ENCODE measurements at places on chromosomes 5 and 9.

GRCh38 chr9:108905494-108905893 is 28.4 kb downstream of the ELP1 start:
- no peak for DNase-seq

DNA sequence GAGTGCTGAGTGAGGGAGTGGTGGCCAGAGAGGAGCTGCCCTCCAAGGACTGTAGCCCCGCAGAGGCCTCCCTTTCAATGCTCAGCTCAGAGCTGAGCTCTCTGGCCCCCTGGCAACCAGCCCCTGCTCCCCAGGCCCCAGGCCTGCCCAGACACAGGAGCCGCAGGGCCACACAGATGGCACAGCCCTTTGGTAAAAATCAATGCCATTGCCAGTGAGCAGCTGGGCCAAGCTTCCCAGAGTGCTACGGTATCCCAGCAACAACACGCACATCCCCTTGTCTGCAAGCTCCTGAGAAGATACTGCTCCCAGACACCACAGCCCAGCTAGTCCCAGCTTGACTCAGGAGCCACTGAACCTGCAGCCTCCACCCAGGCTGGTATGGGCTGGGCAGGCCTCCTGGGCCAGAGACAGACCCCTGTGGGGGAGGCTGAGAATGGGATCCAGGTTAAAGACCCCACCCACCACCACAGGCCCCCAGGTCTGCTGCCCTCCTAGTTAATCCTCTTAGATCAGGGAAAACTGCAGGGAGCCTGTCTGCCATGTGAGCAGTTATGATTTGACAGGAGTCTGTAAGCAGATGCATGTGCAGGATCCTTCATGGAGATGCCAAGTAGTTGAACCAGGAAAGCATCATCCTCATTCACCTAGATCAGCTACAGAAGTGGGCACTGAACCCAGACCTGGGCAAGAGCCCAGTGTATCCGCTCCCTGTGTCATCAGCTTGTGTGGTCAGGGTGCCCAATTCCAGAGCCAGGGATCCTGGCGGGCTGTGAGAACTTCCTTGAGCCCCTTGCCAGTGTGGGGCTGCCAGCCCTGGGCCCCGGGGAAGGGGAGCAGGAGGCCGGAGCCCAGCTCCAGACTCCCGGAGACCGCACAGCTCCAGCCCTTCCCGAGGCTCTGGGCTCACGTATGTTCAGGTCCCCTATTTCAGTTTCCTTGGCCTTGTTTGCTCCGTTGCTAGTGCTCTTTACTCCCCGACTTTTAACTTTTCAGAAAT is 26.7 kb upstream of the ADAMTS2 start:
- DNase-seq = no peak

- no peak for DNase-seq
These were observed 184.1 kb downstream of the CCDC192 start for GRCh38 chr5:127887282-127887681.

- no peak for DNase-seq
These were observed 161.5 kb downstream of the FBN2 start for GRCh38 chr5:128376577-128376976.

GRCh38 chr9:137643921-137644320 is 25.1 kb downstream of the EHMT1 start:
- no peak for DNase-seq

DNA sequence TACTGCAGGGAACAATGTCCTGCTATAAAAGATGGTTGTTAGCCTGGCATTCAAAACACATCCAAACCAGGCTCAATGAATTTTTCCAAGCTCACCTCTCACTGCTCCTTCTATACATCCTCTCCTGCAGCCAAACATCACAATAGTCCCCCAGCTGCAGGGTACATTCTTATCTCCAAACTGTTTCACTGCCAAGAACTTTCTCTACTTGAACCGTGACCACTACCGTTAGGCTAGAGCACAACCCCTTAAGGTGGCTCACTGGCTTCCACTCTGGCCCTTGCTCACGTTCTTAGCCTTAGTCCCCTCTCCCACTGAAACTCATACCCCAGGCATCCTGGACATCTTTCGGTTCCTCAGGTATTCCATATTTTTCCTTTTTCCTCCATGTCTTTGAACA is 29.0 kb upstream of the ANXA6 start:
- DNase-seq = no peak

DNA sequence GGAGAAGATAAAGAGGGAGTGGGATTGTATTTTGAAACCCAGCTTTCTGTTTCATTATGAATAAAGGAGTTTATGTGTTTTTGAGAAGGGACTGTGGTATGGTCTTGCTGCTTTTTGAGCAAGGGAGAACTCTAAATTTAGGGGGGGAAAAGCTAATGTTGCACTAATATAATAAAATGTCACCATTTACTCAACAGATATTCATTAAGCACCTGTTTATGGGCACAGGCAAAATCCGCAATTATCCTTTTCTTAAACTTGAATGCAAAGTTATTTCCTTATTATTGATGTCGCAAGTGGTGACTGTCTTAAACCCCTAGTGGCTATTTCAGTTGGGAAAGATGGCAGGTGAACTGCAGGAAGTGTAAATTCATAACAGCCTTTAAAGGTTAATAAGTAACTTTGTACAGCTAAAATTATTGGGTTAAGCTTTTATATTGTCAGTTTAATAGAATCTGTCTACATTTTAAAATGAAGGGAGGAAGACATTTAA is 1.5 kb downstream of the CDC42SE2 start:
- peak; percentile 67 for DNase-seq

- no peak for DNase-seq
These were observed 175.3 kb downstream of the ARL15 start for GRCh38 chr5:54135042-54135441.

- DNase-seq = no peak
These were observed 774 bp upstream of the ADAMTS16 start for GRCh38 chr5:5139336-5139776.

- no peak for DNase-seq
These were observed 34.4 kb upstream of the TAF11L2 start for GRCh38 chr5:17463653-17464052.

DNA sequence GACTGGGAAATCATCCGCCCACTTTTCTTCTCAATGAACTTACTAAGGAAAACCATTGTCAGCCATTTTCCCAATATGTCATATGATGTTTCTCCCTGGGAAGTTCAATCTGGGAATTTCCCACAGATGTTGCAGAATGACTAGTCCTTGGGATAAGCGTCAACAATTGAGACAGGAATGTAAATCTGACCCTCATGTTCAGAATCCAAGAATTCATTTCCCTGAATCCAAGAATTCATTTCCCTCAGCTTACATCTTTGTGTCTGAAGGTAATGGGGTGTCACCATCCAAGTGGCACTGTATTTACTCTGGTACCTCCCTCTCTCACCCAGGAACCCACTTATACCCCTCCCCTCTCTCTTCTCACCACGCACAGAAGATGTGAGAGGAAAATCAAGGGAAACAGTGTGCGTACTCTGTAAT is 7.4 kb downstream of the KLF9 start:
- DNase-seq = no peak

DNA sequence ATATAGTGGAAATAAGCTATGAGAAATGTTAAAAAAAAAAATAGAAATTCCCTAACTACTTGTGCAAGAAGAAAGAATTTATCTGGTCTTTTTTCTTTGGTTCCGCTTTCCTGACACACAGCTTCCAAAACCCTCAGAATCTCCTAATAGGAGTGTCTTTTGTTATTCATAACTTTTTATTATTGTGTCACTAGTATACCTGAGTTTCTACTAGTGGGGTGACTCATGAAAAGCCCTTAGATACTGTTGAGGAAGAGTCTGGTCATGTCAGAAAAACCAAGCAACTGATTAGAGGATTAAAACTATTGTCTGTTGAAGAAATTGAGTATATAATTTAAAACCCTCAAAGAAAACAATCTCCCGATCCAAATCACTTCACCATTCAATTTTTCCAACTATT is 152.8 kb upstream of the IFNE start:
- DNase-seq = no peak

GRCh38 chr9:127200106-127200862 is 64.3 kb upstream of the GARNL3 start:
- no peak for DNase-seq

DNA sequence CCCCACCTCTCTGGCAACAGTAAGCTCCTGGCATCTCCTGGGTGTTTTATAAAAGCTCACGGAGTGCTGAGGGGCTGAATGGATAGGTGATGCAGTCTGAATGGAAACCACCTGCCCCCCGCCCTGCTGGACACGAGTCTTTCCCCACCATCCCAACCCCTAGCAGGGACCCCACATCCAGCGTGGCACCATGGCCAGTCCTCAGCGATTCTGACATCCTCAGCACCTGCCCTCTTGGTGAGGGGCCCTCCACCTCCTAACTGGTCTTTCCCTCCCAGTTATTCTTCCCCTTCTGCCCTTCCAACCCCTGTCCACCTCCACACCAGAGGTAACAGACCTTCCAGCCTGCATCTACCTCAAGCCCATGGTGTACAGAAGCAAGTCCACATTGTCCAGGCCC is 38.7 kb upstream of the GABBR2 start:
- no peak for DNase-seq

DNA sequence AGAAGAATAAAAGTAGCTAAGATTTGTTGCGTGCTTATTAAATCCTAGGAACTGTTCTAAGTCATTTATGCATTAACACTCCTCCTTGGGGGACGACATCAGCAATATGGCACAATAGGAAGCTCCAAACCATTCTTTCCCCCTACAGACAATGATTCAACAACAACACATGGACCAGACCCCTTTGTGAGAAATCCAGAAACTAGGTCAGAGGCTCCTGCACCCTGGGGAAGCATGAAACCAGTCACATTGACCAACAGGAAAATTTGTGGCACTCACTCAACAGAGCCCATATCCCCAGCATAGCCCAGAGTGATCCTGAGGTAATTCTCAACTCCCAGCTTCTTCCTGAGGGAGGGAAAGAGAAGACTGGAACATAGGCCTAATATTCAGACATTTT is 294.4 kb downstream of the HINT1 start:
- DNase-seq = no peak

DNA sequence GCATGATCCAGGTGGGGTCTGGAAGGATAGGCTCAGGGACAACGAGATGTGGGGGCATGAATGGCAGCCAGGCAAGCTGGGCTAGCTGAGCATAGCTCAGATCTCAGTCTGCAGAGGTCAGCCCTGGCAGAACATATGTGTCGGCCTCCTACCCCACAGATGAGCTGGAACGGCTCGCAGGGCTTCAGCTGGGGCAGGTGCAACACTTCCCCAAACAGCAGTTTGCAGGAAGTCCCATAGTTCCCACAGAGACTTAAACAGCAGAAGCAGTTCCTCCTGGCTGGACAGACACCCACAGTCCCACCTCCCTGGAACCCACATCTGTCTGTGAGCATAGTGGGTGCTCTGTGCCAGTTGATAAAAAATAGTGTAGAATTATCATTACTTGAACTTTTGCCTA is 404.6 kb downstream of the GADD45G start:
- no peak for DNase-seq

DNA sequence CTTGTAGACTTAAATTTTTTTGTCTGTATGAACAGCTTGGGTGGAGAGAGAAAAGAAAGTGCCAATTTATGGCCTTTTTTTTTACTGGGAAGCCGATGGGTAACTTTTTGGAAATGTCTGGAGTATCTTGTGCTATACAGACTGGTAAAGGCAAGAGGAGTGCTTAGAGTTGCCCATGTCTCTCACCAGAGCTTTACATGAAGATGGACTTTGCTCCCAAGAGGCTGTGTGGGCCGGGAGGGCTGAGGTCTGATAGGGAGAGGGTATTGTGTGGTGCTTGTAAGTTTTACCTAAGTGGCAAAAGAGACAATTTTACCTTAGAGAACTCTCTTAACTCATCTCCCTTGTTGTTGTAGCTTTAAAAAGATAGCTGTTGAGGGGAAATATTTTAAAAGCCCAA is 203.2 kb downstream of the SEMA6A start:
- no peak for DNase-seq
